SW480 (cell line): ENCODE measurements at places on chromosomes 7 and 10.

DNA sequence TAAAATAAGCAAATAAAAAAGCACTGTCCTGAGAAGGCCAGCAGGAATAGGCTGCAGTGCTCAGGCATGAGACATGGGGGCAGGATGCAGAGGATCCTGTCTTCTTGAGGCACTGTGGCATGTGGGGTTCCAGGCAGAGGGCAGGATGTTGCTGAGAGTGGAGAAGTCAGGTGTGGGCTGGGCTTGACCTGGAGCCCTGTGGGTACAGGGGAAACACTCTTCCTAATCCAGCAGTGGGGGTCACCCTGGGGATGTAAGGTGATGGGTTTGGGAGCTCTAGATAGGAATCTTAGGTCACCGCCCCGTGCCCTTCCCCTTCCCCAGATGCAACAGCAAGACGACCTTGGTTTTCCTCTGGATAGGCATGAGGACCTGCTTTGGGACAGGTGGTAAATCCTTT lies 13.6 kb downstream of the SUMF2 start:
- DNase-seq: no peak

- DNase-seq: no peak
These were observed 40.5 kb downstream of the HIF1AN start for GRCh38 chr10:100576282-100576635.

GRCh38 chr7:27179503-27180430 lies 5.3 kb downstream of the HOXA11 start:
- DNase-seq: peak; percentile 90

- DNase-seq: no peak
These were observed 66.3 kb downstream of the KLHDC10 start for GRCh38 chr7:130136579-130137167.

- no peak for DNase-seq
These were observed 129.0 kb upstream of the ODAD2 start for GRCh38 chr10:28127881-28128280.

DNA sequence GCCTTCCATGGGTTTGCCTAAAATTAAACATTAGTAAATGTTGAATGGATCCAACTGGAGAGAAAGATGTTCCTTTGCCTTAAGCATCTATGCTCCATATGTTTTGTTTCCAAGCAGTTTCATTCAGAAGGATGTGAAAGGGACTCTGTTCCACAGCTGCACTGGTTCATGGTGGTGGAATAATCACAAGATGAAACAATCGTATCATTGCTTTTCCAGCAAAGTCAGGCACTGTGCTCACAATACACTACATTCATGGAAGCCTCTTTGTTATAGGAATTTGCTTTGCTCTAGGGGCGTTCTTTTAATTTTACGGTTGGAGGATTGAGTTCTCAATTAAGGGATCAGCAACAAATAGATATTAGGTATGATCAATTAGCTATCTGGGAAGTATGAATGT lies 33.8 kb downstream of the RAMP3 start:
- no peak for DNase-seq
